ENCODE measurements at places on chromosomes 3 and 15.

GRCh38 chr15:90322538-90322937, 29.5 kb upstream of the ZNF774 start:
- DNase-seq = no peak

GRCh38 chr3:190097025-190097424, 23.7 kb downstream of the P3H2 start:
- DNase-seq = no peak

DNA sequence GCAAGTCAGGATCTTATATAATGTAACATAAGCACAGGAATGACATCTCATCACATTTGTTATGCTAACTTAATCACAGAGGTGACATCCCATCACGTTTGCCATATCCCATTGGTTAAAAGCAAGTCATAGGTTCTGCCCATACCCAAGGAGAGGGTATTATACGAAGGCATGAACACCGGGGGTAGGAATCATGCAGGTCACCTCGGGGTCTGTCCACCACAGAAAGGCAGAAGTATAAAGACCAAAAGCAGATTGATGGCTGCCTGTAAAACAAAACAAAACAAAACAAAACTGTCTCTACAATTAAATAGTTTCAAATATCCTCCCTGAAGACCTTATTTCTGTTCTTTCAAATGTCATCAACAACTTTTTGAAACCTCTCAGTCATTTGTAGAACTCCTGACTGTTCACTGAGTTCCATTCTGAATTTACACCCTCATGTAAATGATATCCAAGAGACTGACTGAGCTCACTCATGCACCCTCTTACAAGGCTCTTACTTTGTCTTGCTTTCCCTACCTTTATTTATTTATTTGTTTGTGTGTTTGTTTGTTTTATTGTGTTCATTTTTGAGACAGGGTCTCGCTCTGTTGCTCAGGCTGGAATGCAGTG, 22.7 kb upstream of the ZNF639 start:
- DNase-seq = no peak

GRCh38 chr3:16390581-16390980, 122.9 kb downstream of the RFTN1 start:
- no peak for DNase-seq

GRCh38 chr3:45659661-45660566, 29.3 kb upstream of the SACM1L start:
- peak; percentile 69 for DNase-seq

DNA sequence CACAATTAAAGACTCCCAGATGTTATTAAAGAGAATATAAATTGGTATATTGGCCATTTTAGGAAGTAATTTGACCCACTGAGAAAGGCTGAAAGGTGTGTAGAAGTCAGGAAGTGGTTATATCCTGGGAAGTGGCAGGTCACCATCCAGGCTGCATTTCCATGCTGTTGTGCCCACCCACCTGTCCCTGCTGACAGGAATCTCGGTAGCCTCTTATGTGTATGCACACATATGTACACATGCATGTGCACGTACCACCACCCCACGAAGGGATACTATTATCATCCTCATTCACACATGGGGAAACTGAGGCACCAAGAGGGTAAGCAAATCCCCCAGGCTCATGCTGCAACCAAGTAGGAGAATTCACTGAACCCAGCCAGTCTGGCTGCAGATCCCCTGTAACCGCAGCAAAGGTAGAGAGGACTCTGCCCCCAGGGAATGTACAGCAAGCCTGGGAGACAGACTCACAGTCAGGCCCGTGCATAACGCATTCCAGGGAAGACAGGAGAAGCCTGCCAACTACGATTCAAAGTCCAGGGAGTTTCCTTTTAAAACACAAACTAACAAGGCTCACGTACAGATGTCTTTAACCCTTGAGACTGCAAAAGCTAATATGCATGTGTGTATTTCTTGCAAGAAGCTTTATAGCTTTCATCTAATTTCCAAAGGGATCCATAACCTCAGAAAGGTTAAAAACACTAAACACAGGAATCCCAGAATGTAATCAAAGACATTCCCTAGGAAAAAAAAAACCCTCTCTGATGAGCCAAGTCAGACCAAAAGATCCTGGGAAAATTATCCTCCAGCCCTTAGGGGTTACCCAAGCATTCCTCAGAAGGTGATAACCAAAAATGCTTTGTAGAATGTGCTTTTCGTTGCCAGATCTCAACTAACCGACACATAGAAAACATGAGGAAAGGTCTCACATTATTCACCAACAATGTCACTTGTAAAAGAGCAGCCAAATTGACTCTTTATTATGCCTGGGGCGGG, 129.6 kb downstream of the ADAMTS17 start:
- DNase-seq = peak; percentile 34

- DNase-seq = no peak
Observed at GRCh38 chr3:119864476-119864875, 82.6 kb downstream of the NR1I2 start.

GRCh38 chr15:40313531-40314398, 6.0 kb upstream of the PLCB2 start:
- peak; percentile 66 for DNase-seq

- DNase-seq = no peak
Observed at GRCh38 chr3:61812517-61812916, 251.1 kb downstream of the PTPRG start.

- DNase-seq = no peak
Observed at GRCh38 chr3:133119176-133119575, 81.0 kb downstream of the TMEM108 start.

- no peak for DNase-seq
Observed at GRCh38 chr3:132090921-132091320, 56.1 kb upstream of the CPNE4 start.

DNA sequence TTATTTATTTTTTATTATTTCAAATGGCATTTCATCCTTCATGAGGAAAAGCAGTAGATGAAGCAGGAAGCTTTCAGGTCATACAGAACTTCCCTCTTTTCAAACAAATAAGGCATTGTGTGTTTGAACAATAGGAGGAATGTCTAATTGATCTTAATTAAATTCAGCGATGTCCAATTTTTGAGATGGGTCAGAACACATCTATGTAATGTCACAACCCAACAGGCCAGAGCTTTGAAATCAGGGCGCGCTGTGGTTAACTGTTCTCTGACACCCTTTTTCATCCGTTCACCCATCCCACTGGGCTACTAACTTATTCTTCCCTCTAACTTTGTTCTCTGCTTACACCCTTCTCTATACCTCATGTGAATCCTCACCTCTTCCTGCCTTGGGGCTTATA, 510.5 kb downstream of the FOXP1 start:
- DNase-seq = no peak

DNA sequence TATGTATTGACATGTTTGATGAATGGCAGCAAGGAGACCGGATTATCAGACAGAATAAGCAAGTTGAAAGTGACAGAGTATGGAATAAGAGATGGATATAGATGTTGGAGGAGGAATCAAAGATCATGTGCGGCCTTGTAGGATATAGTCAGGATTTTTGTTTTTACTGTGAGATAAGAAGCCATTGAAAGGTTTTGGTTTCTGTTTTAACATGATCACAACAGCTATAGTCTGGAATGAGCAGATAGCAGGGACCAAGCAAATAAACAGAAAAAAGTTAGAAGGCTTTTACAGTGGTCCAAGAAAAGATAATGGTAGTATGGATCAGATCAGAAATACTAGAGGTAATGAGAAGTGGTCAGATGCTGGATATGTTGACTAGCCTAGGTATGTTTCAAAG, 52.6 kb downstream of the SLC12A6 start:
- DNase-seq = no peak

- DNase-seq = no peak
Observed at GRCh38 chr15:89964232-89964954, 36.7 kb upstream of the ZNF710 start.

GRCh38 chr15:32844118-32844711, 126.4 kb downstream of the GREM1 start:
- no peak for DNase-seq

DNA sequence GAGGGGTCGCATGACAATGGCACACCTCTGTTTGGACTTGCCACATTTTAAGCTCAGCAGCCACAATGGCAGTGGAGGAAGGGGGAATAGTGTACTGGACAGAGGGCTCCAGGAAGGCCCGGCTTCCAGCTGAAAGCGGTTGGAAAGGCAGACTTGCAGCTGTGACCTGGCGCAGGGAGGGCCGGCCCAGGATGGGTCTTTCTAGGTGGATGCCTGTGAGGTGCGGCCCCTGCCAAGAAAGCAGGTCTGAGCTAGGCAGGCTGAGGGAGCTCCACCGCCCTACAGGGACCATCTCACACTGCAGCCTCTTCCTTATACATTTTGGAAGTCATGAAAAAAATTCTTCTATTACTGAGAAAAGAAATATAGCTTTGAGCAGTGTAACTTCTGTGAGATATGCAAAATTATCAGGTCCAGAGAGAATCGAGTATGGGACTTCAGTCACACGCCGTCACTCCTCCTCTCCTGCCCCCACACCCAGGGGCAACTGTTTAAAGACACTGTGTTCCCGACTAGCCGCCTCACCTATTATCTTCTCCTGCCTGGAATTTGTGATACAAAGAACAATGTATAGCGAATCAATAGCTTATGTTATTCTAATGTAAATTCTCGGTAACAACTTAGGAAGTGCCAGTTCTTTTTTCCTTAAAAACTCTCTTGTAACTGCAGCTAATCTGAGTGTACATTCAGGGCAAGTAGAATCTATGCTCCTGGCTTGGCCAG, 331.0 kb downstream of the OCA2 start:
- DNase-seq = no peak

DNA sequence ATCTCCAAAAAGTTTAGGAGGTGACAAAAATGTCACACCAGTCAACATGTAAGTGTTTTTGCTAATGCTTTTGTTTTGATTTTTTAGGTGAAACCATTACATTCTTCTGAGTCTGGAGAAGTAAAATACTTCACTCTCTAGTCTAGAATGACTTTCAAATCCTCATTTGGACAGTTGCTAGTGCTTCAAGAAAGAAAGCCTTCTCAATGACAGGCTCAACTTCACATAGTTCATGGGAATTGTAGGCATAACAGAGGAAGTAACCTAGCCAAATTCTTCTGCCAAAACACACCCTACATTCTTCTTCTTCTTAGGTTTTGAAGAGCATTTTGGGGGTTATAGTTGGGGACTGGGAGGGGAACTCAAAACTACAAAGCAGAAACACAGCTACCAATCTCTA, 29.4 kb upstream of the HEG1 start:
- no peak for DNase-seq

- no peak for DNase-seq
Observed at GRCh38 chr3:167051421-167051820, 328.7 kb downstream of the ZBBX start.

Data from tibial artery (tissue), 4 donors.